SW480 (cell line): ENCODE measurements at places on chromosomes 16 and 17.

DNA sequence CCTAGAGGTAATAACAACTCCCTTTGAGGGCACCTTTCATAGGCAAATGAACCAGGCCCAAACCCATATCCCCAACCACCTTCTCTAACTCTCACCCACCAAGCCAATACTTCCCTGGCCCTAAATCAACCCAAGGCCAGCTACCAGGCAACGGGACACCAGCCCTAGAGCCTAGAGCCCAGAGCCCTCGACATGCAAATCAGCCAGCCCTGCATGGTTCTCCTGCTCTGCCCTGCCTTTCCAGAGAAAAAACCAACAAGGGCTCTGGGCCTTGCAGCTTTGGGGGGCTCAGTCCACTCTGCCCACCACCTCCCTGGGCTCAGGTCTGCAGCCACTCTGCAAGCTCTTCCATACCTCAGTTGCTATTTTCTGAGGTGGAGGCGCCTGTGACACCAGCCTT lies 55.0 kb downstream of the PITPNM3 start:
- no peak for DNase-seq

DNA sequence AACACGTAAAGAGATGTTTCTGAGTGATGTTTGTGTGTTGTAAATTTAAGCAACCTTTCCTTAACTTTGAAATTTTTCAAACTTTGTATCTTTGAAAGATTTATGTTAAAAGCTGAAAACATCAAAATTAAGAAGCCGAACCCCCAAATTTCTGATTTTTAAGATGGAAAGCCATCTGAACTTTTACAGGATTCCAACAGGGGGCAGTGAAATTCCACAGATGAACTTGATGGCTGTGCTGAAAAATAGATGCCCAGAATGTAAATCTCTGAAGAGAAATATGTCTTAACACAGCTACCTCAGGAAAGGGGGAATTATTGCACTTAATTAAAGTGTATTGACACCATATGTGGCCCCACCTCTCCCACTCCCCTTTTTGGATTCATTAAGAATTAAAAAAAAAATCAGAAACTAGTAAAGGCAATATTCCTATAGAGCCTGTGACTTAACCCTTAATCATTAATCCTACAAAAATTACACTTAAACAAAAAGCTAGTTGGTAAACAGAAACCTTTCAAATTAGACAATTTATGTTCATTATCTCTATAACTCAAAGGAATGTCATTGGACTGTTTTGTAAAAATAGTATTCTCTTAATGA lies 597.9 kb downstream of the KCNJ2 start:
- peak; percentile 46 for DNase-seq

DNA sequence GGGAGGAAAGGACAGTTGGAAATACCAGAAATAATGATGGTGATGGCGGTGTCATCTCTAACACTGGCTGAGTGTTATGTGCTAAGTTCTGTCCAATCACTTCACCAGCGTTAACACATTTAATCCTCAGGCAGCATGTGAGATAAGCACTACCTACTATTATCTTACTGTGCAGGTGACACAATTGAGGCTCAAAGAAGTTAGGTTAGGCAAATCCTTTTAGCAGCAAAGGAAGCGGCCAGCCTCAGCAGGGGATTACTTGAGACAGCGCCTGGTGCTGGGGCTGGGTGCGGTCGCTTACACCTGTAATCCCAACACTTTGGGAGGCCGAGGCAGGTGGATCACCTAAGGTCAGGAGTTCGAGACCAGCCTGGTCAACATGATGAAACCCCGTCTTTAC lies 18.7 kb upstream of the DHX8 start:
- no peak for DNase-seq

- DNase-seq: peak; percentile 41
Measured at GRCh38 chr17:74340470-74341023, 14.5 kb downstream of the KIF19 start.

DNA sequence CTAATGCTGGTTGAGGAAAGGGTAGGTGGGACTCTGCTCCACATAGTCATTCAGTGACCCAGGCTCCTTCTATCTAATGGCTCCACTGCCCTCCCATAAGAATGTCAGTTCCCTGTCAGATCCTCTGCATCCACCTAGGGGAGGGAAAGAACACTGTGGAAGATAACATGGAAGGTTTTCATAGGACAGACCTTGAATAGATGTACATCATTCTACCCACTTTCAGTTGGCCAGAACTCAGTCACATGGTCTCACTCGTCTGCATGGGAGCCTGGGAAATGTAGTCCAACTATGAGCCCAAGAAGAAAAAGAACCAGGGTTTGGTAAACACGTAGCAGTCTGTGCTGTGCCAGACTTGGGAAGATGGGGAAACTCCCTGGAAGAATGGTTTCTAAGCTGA lies 27.1 kb upstream of the SCNN1B start:
- DNase-seq: peak; percentile 41
